ENCODE measurements at places on chromosomes 7 and 10. TPM values are rescaled to one million over a fixed set of nuclear protein-coding genes. Genes with fewer than 3 reads are reported as not detected.

The MYL10 gene
- not detected for total RNA-seq

The MMP21 gene
- total RNA-seq, result not detected

The CCL24 gene
- total RNA-seq, result not detected

The DGKI gene
- total RNA-seq, result 3.5 TPM

The NEUROD6 gene
- total RNA-seq, result not detected

The SPDYE5 gene
- total RNA-seq, result not detected

The CDK14 gene
- 30.5 TPM for total RNA-seq

The ANLN gene
- 173 TPM for total RNA-seq

The GNGT1 gene
- total RNA-seq, result not detected

The PROSER2 gene
- total RNA-seq, result 3.3 TPM

The NXPH1 gene
- not detected for total RNA-seq

The LIPM gene
- total RNA-seq, result not detected

The OR2A1 gene
- total RNA-seq, result under 0.01 TPM

The IDI1 gene
- total RNA-seq, result 112 TPM

The NPSR1 gene
- not detected for total RNA-seq

The PTN gene
- 0.20 TPM for total RNA-seq

The ZNF365 gene
- total RNA-seq, result not detected

The FOXK1 gene
- total RNA-seq, result 36.7 TPM

The AGBL3 gene
- 0.73 TPM for total RNA-seq

The GRM8 gene
- total RNA-seq, result not detected

The CEP41 gene
- total RNA-seq, result 6.6 TPM

The MUC3A gene
- total RNA-seq, result not detected

The ADK gene
- 49.7 TPM for total RNA-seq

The ANK3 gene
- 4.0 TPM for total RNA-seq

The BMPER gene
- 10.2 TPM for total RNA-seq

The CALML5 gene
- not detected for total RNA-seq

The MINDY4 gene
- 14.7 TPM for total RNA-seq

The AOAH gene
- total RNA-seq, result not detected

The SBDS gene
- total RNA-seq, result 54.2 TPM

The TUBAL3 gene
- not detected for total RNA-seq

The BLNK gene
- not detected for total RNA-seq

The NCAPG2 gene
- 31.7 TPM for total RNA-seq

The OR2A12 gene
- total RNA-seq, result not detected

The CDNF gene
- 0.37 TPM for total RNA-seq

The FZD8 gene
- 3.7 TPM for total RNA-seq

The CD36 gene
- total RNA-seq, result 84.1 TPM

The MYPN gene
- under 0.01 TPM for total RNA-seq

The NYAP1 gene
- 2.0 TPM for total RNA-seq

The CALHM2 gene
- 63.9 TPM for total RNA-seq

The CYP2C19 gene
- total RNA-seq, result not detected

The PWWP2B gene
- 10.3 TPM for total RNA-seq

The FZD1 gene
- total RNA-seq, result 16.5 TPM

The KCNIP2 gene
- 1.2 TPM for total RNA-seq

The CDH23 gene
- total RNA-seq, result 0.20 TPM

The TFEC gene
- under 0.01 TPM for total RNA-seq

The PNLIPRP1 gene
- total RNA-seq, result not detected

The FOXP2 gene
- total RNA-seq, result 11.8 TPM

The LHFPL3 gene
- not detected for total RNA-seq

The SLC39A12 gene
- total RNA-seq, result not detected

The OR13A1 gene
- total RNA-seq, result not detected

The FRMD4A gene
- 33.2 TPM for total RNA-seq
